ENCODE measurements at places on chromosomes 3 and 15.

GRCh38 chr15:67822537-67823313, 2.6 kb upstream of the SKOR1 start:
- no peak for DNase-seq

- DNase-seq = no peak
Measured at GRCh38 chr3:108098003-108098370, 7.2 kb upstream of the CD47 start.

- DNase-seq = no peak
Measured at GRCh38 chr15:81265256-81265943, 58.5 kb downstream of the STARD5 start.

- no peak for DNase-seq
Measured at GRCh38 chr3:14512281-14512941, 27.7 kb downstream of the GRIP2 start.

DNA sequence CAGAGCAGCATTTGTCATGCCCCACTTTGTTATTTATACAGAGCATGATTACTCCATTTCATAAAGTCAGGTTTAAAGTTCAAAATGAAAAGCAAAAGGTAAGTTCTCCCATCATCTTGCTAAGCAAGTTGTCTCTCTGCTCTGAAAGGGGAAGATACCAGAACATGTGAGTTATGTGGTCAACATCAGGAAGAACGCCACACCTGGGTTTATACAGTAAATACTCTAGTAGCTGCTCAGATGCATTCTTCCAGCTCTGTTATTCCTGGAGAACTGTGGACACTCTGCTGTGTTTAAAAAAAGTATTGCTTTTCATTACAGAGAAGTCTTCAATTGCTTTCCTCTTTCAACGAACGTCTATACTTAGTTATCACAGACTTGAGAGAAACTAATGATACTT, 145.7 kb downstream of the PLCL2 start:
- no peak for DNase-seq
